Stimulated activated CD8-positive, alpha-beta memory T cell treated with anti-CD3 and anti-CD28 coated beads, Interleukin-2, amount 100 ng/mL, for 48 hours (primary cell): ENCODE measurements at places on chromosomes 1 and 21.

GRCh38 chr1:168135921-168136708 is 615 bp downstream of the GPR161 start:
- DNase-seq = no peak

DNA sequence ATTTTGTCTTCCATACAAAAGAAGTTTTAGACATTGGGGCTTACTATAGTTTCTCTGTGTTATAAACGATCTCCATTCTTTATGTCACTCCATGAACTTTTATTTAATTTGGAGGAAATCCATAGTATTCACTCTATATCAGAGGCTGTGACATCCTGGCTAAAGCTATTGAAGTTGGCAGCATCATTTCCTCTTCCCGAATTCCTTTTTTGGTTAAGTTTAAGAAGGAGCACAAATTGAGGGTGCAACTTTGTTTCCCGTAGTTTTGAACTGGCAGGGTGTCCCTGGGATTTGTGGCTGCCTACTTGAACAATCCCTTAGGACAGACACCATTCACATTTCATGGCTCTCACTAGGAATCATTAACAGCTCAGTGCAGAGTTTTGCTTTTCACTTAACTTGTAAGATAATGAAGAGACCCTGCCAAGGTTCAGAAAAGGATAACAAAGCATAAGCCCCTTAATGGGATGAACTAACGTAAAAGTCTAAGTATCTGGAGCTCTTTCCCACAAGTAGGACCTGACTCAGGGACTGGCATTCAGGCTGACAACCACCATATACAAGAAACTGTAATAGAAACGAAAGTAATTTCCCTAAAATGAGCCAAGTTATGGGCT is 13.9 kb downstream of the S1PR1 start:
- DNase-seq = no peak

GRCh38 chr1:61337981-61338848 is 255.9 kb downstream of the NFIA start:
- no peak for DNase-seq

DNA sequence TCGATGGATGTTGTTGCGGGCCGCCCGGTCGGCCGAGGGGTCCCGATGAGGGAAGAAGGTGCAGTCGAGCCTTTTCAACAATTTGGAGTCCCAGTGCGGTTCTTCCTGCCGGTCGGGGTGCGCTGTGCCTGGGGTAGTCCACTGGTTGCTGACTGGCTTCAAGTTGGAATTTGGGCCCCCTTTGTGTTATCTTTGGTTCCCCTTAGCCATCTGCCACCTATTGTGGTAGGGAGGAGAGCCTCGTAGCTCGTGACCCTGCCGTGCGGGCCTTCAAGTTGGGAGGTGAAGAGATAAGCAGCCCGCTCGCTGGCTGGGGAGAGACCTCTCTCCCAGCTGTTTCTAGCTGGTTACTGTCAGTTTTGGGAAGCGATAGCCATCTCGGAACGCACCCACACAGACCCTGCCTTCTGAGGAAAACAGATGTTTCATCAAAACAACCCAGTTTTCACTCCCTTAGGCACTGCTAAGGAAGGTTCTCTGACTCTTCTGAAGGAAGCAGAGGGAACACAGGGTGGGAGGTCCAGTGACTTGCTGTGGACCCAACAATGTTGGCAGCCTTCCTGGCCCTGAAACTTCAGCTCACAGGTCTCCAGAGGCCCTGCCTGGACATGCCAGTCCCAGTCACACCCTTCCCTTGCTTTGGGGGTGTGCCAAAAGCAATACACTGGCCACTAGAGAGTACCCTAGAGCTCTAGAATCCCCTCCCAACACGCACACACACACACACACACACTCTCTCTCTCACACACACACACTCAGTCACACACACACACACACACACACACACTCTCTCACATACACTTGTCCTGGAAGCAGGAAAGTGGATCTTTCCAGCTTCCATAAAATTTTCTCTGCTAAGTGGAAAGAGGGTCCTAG is 1.0 kb downstream of the BTG2 start:
- no peak for DNase-seq

DNA sequence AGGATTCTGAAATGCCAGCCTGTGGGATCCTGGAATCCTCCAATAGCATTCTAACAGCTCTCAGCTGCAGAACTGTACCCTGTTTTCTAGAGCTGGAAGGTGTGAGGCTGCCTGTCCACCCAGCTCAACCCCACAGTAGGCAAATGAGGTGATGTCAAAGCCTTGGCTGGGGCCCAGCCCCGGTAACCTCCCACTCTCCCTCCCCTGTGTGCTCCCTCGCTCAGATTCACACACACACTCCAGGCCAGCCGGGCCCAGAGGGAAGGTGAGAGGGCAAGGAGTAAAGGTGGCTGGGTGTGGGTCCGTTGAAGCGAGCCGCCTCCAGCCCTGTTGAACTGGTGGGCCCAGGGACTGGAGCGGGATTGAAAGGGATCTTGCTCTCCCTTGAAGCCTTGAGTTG is at the start of gene BSND:
BSND (plus strand) TSS at position 257 of the 400 bp plus-strand sequence. CDS start 254 bp downstream, outside the sequence.
- no peak for DNase-seq

GRCh38 chr1:160149716-160150115 is 1.7 kb upstream of the ATP1A4 start:
- DNase-seq = no peak

DNA sequence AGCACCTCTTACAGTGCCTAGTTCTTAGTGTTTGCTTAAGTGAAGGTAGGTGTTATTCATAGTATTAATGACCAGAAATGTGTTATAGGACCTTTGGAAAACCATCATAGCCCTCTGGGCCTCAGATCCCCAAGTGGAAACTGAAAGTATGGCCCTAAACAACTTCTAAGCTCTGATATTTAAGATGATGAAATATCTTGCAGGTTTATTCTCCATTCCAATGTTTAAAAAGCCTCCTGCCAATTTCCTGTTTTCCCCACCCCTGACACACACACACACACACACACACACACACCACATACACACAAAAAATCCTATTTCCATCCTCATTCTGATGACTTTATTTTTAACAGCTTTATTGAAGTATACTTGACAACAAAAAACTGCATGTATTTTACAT is 108.2 kb downstream of the DIRAS3 start:
- no peak for DNase-seq

GRCh38 chr1:69305621-69306020 is 262.1 kb upstream of the LRRC7 start:
- no peak for DNase-seq

DNA sequence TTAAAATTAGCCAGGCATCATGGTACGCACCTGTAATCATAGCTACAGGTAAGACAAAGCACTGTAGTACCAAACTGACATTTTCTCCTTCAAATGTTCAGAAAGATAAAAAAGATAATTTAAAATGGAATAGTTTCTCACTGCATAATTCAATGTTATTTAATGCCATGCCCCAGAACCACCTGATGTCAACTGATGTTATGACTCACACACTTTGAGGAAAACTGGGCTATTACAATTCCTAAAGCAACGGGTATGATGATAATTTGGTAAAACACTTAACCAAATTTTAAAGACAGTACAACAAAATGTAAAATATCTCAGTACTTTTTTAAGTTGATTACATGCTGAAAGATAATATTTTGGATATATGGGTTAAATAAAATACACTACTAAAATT is 22.9 kb upstream of the PLEKHO1 start:
- no peak for DNase-seq

GRCh38 chr1:23617084-23617521 is 57.8 kb upstream of the ID3 start:
- DNase-seq = no peak

DNA sequence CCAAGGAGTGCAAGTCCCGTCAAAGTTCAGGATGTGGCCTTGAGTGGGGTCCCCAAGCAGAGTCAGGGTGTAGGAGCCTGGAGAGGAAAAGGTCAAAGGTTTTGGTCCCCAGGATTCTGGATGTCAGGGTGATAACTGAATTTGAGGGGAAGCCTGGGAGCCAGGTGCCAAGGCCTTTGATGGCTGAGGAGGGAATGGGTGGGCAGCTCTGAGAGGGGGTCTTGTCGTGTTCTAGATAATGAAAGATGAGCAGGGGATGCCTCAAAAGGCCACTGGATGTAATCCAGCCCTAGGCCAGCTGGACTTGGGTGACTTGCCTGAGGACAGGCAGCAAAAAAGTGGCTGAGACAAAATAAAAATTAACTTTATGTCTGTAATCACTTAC is 27.5 kb upstream of the KCNA2 start:
- no peak for DNase-seq

DNA sequence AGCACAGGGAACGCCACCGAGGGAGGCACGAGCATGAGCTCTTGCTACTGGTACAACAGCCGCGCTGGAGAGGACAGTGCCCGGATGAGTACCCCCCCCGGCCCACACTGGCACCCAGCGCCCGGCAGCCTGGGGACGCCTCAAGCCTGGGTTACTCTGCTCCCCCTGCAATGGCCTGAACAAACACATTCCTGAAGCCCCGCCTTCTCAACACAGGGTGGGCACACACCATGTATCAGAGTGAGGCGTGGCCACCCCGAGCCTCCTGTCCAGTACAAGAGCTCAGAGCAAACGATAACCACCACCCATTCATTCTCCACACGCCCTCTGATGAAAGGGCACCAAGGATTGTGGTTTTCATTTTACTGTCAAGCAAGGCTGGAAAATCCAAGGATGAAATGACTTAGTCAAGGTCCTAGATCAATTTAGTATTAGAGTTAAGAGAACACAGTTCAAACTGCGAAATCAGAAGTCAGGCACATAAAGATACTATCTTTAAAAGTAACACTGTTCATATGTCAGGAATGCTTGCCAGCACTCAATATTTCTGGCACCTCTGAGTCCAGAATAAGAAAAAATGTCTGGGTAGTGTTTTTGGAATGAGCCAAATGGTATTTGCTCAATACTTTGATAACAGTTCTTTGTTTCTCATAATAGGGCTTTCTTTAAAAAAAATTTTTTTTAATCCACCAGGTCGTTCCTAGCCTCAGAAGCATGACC is 22.0 kb downstream of the UBE2G2 start:
- DNase-seq = no peak

DNA sequence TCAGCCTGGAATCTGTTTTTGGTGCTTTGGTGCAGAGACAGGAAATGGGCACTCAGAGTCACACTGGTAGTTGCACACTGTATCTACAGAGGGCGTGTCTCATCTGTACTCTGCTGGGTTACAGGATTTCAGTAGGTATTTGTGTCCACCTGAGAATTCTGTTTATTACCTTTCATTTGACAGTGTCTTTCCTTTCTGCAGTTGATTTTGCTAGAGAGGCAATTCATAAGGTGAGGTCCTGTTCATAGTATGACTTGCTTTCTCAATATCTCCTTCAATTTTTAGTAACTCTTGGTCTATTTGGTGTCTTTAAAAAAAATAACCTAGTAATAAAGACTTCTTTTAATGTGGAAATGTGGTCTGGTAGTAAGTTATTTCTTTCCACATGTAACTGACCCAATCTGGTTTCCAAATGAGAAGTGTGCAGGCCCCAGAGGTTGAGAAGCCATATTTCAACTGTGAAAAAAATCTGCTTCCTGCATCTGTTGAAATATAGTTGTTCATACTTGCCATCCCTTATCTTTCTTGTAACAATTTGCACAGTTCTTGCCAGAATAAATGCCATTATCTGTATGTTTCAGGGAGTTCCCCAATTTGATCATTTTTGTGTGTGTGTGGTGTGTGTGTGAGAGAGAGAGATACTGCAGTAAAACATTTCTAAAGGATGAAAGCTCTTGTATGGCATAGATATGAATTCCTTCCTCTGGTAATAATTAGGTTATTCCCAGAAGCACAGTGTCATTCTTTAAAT is 78.4 kb upstream of the DNAJC6 start:
- DNase-seq = no peak

DNA sequence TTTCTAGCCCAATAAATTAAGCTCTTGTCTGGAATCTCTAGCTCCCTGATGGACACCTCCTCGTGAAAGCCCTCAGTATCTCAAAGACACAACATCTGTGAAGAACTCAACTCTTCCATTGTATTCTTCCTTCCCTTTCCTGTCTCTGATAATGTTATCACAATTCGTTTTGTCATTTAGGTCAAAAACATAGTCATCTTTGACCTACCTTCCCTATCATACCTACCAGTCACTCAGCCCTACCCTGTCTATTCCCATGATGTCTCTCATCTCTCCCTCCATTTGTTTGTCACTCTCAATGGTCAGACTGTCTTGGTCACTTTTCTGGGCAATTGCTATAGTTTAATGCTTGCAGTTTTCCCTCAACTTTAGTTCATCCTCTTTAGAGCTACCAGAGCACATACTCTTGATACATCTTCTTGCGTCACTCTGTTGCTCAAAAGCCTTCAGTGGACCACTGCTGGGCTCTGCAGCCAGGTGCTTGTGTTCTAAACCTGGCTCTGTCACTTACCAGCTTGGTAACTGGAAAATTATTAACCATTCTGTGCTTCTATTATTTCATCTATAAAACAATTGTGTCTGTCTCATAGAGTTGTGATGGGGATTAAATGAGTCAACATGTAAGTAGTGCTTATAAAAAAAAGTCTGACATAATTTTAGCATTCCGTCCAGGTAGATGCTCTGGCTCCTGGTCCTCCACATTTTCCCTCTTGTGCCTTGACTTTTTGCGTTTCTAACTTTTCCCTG is 39.6 kb downstream of the DDR2 start:
- no peak for DNase-seq

DNA sequence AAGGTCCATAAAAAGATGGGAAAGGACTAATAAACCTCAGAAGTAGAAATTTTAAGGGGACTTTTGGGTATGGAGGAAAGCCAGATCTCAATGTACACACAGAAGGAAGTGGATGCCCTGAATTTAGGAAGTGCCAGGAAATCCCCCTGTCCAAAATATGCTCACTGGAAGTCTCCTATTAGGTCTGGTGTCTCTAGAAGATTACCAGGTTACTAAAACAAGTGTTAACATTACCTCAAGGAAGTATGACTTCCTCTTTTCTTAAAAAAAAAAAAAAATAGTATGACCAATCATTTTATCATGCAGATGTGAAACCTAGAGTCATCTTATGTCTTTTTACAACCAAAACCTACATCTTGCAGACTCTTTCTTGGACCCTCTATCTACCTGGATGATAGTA is 30.7 kb downstream of the CD58 start:
- no peak for DNase-seq

DNA sequence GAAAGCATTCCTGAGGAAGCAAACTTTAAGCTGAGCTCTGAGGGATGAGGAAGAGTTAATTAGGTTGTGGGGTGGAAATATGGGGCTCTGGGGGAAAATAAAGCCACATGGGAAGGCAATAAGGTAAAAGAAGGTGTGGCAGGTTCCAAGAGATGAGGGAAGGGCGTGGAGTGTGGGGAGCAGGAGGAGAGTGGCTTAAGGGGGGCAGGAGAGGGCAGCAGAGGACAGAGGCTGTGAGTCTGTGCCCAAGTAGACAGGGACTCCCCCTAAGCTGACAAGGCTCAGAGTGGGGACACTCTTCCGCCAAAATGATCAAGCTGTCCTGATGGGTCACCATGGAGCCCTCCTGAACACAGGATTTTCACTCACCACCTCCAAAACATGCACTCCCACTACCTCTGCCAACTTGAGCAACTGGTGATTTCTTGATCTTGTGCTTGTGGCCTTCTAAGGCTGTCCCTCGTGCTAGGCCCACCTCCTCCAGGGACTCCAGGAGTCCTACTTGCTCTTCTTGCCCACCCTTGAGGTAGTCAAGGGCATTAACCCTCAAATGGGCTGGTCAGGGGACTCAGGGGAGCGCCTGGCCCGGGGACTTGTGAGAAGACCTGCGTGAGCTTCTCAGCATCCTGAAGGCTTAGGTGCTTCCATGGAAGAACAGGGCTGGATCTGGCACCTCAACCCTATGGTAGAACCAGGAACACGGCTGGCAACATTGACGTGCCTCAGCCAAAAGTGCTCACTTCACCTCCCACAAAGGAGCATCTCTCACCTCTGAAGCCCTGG is 23.4 kb downstream of the DMAP1 start:
- no peak for DNase-seq

GRCh38 chr1:157356601-157357000 is 195.7 kb downstream of the FCRL5 start:
- no peak for DNase-seq

GRCh38 chr1:210347112-210347511 is 18.4 kb downstream of the HHAT start:
- no peak for DNase-seq
